ENCODE measurements at places on chromosomes 11 and 22.
A peak's percentile ranks its signal among the peaks of the same experiment; 100 is the strongest.

- no peak for DNase-seq
Measured at GRCh38 chr11:19474211-19474610, 233.5 kb upstream of the E2F8 start.

DNA sequence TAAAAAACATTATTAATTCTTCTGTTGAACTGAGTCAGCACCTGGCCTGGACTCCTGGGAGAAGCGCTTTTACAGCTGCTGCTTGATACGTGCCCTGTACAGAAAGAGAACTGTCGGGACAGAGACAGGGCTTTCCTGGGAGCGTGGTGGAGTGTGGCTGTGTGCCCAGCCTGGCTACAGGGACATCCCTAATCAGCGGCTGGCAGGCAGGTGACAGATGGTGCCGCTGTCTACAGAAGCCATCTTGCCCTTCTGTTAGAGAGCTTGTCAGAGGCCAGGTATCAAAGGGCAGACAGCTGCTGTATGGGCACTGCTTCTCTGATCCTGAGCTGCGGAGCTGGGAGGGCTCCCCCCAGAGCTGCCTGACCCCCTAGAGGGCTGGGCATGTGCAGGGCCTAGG lies 361.8 kb downstream of the TENM4 start:
- peak; percentile 23 for DNase-seq

DNA sequence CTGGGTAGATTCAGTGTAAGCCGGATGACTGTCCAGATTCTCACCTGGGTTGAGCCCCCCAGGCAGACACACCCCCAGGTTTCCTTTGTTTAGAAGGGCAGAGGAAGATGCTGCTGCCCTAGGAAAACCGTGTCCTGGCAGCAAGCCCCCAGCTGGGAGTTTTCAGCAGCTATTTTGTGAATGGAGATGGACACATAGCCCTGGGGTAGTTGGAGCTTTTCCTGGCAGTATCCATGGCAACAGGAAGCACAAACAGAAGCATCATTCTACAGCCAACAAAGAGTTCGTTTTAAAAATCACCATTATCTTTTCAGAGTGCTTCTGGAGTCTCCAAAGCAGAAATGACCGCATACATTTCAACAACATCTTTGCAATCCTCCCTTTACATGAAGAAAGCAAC lies 245.5 kb downstream of the BRD1 start:
- DNase-seq, result no peak

- no peak for DNase-seq
Measured at GRCh38 chr11:7314811-7315604, 63.3 kb downstream of the SYT9 start.

- DNase-seq, result peak; percentile 20
Measured at GRCh38 chr11:48307760-48308386, 1.9 kb downstream of the OR4S1 start.

DNA sequence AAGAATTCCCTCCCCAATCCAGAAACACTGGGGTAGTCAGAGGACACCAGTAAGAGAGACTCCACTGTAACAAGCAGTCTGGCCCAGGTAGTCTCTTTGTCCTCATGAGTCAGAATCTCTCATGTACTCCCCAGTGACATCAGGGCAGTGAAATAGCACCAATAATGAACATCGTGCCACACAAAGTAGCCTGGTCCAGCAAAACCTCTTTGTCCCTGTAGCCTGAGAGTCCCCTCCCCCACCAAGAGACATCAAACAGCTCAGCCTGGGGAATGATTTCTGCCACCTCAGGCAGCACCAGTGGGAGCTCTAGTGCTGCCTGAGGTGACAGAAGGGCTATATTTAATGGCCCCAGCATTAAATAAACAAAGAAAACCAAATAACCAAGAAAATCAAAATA lies 88.1 kb downstream of the SBF2 start:
- no peak for DNase-seq

DNA sequence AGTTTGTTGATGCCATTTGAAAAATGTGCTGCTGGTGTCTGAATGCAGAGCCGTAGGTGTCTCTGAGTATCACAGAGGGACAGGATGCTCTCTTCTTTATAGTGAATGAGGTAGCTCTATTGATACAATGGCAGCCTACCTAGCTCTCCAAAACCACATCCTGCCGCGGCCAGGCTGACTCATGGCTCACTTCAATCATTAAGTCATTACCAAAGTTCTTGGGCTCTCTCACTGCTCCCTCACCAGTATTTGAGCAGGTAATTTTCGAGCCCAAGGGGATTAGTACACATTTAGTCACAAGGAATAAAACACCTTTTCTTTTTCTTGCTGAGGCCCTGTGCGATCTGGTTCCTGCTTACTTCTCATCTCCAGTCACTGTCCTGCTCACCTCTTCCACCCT lies 509.0 kb upstream of the LARGE1 start:
- DNase-seq, result no peak

GRCh38 chr11:78981153-78981552 lies 406.5 kb upstream of the NARS2 start:
- DNase-seq, result no peak

DNA sequence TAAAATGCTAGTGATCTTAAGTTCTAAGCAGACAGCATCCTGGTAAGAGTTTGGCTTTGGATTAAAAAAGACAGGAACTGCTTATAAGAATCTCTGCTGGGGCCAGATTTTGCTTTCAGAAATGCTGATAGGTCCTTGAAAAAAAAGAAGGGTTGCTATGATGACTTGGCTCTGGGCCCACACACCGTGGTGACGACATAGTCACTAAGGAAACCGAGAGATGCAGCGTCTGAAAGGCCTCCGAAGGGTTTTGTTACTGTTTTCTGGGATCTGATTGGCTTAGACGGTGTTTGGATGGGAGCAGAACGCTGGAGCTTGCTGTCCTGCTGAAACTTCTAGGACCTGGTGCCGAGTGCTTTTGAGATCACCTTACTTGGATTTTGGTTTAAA lies 8.4 kb downstream of the FAM118A start:
- DNase-seq, result peak; percentile 78

DNA sequence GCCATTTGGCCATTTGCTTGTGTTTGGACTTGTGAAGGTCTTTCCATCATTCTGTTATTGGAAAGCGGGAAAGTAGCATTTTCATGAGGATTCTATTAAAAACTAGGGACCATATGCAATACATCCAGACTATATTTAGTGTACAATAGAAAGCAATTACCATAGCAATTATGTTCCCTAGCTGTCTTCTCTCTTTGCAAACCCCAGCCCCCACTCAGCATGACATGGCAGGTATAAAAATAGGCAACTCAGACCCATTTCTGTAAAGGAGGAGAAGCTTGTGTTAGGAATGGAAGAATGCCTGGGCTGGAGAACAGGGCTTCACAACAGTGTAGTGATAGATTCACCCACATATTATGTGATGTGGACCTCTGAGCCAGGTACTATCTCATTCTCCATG lies 12.4 kb downstream of the OR51B6 start:
- no peak for DNase-seq

DNA sequence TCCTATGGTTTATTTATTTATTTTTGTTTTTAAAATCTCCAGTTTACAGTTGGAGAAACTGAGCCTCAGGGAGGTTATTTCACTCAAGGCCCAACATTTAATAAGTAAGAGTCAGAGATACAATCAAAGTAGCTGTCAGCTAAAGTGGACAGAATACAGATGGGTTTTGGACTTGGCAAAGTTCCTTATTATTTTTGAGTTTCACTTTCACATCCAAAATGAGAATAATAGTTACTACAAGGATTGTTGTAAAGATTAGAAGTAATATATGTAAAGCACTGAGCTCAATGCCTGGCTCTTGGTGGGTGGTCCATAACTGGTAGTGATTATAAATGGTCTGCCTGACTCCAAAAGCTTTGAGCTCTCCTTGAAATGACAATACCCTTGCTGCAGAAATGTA lies 87.5 kb upstream of the SESN3 start:
- no peak for DNase-seq

- DNase-seq, result no peak
Measured at GRCh38 chr11:119788911-119789560, 60.0 kb upstream of the NECTIN1 start.

DNA sequence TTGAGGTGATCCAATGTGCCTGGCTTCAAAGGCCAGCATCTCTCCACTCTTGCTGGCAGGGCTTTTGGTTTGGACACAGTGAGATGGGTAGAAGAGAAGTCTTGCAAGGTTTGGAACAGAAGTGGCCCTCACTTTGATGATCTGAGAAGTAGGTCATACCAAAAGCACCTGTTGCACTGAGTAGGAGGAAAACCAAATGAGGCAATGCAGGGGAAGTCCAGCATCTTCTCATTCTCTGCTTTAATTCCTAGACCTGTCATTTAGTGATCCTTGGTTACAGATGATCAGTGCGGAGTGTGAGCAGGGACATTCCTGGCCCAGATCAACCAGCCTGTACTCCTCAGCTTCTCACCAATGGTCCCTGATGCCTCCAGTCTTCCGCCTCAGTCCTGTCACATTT lies 990.5 kb downstream of the OPCML start:
- no peak for DNase-seq

- DNase-seq, result no peak
Measured at GRCh38 chr11:91798240-91798639, 426.4 kb upstream of the FAT3 start.

DNA sequence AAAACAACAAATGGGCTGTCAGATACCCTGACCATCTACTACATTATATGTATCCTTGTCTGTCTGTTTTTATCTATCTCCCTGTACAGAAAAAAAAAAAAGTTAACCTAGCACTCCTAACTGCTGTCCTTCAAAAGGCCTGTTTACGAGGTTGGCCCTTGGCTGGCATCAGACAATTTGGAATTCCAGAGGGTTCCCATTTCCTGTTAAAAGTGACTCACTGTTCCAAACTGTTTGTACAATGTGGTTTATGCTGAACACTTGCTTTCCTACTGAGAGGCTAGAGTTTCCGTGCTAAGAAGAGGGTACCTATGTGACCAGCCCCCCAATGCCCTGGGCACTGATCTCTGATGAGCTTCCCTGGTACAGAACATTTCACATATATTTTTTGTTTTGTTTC lies 65.9 kb upstream of the HMGXB4 start:
- no peak for DNase-seq

DNA sequence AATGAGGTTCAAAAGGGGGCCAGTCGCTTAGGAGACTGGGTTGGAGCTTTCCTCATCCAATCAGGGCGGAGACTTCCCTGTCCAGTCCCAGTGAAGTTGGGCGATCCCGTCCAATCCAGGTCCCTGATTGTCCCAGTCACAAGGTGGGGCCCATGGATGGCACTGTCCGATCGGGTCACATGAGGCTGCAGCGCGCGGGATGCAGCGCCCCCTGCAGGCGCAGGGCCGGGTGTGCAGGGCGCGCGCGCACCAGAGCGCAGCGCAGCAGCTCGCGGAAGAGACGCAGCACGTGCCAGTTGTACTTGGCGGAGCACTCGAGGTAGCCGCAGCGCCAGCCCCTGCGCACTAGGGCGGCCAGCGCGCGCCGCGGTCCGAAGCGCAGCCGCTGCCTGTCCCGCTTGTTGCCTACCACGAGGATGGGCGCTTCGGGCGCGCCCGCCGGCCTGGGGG lies 2.3 kb downstream of the RASL10A start:
- DNase-seq, result no peak

- no peak for DNase-seq
Measured at GRCh38 chr22:28279888-28280287, 360.8 kb upstream of the PITPNB start.

- DNase-seq, result peak; percentile 77
Measured at GRCh38 chr11:8963569-8964323, 496 bp downstream of the TMEM9B start.

GRCh38 chr22:42261296-42261695 lies 9.2 kb downstream of the TCF20 start:
- DNase-seq, result no peak

GRCh38 chr11:76335842-76336241 lies 45.1 kb downstream of the THAP12 start:
- DNase-seq, result no peak

DNA sequence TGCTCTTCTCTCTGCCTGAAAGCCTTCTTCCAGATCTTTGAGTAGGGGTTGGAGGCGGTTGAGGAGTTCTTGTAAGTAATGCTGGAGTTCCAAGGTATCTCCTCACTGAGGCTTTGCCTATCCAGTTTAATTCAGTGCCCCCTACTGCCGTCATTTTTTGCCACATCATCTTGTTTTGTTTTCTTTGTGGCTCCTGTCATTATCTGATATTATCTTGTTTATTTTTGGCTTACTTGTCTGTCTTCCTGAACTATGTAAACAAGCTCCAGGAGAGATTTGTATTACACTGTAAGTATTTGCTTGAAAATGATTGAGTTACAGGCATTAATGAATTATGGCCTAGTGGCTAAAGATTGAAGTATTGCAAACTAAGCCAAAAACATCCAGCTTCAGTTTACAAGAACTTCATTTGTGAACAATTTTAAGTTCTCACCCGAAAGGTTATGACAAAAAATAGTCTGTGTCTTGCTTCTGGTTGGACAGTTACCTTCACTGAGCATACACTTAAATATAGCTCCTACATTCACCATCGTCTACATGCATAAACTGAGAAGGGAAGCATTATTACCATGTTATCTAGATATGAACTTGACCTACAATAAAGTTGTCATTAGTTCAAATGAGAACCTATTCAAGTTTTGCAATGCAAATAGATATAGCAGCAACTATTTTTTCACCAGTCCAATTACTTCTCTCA lies 154.8 kb downstream of the ARHGAP42 start:
- no peak for DNase-seq

- DNase-seq, result no peak
Measured at GRCh38 chr11:101176381-101176780, 46.8 kb upstream of the PGR start.

- DNase-seq, result no peak
Measured at GRCh38 chr11:47506795-47507562, 46.0 kb downstream of the CELF1 start.

GRCh38 chr11:88335284-88335683 lies 2.3 kb downstream of the CTSC start:
- no peak for DNase-seq

- DNase-seq, result peak; percentile 5
Measured at GRCh38 chr22:48708558-48709245, 1119.0 kb downstream of the BRD1 start.

- no peak for DNase-seq
Measured at GRCh38 chr22:22940961-22941605, 53.5 kb downstream of the IGLL5 start.

DNA sequence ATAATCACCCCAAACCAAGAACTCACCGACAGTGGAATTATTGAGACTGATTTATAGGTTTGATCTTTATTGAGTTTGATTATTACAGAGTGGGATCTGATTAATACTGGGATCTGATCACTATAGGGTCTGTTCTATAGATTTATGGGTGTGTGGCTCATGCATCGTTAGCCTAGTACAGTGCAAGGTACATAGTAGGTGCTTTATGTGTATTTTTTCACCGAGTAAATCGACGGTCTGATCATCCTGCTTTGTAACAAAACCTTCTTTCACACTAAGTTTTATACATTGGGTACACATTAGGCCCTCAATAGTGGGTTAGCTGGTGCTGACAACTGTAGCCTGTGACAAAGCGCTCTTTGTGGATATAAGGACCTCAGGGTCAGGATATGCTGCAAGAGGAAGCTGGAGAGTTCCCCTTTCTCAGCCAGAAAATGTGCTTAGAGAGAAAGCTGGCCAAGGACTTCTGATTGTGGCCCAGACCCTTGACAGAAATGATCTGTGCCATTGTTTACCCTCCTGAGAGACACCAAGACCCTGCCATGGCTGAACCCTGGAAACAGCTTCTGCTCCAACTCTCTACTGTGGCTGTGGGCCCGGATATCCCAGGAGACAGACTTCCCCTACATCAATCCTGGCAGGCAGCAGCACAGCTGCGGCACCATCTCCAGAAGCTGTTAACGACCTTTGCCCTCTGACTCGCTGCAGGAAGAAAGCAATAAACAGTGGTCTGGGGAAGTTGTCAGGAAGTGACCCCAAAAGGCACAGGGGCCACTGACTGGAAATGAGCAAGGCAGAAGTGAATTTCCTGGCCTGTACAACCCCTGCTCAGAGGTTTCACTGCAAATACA lies 16.1 kb upstream of the TPP1 start:
- peak; percentile 65 for DNase-seq

All from left ventricle myocardium inferior (tissue), 1 donor.